ENCODE measurements at places on chromosomes 7 and 10.

- DNase-seq, result no peak
Observed at GRCh38 chr7:110071192-110071591, 1019.7 kb upstream of the LRRN3 start.

DNA sequence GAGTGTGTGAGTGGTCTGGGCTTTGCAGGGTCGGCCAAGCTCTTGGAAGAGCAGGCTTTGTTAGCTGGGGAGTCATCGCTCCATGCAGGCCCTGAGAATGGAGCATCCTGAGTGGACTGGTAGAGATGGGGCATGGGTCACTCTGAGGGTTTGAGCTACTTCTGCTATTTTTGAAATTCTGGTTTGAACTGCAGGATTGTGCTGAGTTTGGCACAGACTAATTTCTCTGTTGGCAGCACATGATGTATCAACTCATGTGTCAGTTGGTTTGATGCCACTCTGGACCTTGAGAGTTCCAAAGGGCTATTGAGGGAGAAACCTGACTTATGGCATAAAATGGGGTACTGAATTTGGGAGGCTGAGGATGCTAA is 56.3 kb downstream of the LRMDA start:
- no peak for DNase-seq

- no peak for DNase-seq
Observed at GRCh38 chr7:693280-693679, 33.2 kb upstream of the DNAAF5 start.

DNA sequence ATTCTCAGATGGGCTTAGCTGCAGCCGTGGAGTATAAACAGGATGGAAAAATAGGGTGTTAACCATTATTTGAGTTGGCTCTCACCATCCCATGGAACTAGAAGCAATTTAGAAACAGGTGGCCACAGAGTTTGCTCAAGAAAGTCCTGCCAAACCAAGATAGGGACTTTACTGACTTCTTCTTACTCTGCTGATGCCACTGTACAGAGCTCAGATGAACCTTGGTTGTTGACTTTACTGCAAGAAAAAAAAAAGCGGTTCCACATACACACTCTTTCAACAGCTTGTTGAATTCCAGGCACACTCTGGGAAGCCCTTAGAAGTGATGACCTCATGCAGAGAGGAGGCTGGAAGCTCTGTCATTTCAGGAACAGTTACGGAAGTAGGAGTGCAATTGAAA is 753.4 kb downstream of the NRG3 start:
- no peak for DNase-seq

DNA sequence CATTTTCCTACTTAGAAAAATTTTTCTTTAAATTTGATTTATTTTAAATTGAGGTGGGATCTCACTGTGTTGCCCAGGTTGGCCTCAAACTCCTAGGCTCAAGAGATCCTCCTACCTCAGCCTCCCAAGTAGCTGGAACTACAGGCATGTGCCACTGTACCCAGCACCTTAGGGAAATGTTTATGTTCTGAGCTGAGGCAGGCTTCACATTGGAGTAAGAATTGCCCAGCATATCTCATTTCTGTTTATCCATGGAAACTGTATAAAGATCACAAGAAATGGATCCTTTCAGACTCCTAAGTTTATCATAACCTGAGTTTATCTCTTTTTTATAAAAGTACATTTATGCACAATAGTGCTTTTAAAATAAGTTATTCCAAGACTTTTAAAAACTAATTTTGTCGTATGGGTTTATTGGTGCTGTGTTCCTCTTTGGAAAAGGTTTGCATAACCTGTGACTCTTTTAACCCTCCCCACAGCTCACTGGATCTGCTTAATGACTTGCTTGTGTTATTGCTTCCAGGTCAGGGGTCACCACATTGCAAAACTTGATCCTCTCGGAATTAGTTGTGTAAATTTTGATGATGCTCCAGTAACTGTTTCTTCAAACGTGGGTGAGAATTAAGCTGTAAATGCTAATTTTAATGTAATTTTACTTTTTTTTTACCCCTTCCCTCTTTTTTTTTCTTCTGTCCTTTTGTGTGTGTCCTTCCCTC is 40.7 kb downstream of the OGDH start:
- DNase-seq, result no peak

- no peak for DNase-seq
Observed at GRCh38 chr10:114271779-114272167, 32.7 kb downstream of the VWA2 start.

- no peak for DNase-seq
Observed at GRCh38 chr7:149854611-149855360, 16.6 kb downstream of the ZNF862 start.

DNA sequence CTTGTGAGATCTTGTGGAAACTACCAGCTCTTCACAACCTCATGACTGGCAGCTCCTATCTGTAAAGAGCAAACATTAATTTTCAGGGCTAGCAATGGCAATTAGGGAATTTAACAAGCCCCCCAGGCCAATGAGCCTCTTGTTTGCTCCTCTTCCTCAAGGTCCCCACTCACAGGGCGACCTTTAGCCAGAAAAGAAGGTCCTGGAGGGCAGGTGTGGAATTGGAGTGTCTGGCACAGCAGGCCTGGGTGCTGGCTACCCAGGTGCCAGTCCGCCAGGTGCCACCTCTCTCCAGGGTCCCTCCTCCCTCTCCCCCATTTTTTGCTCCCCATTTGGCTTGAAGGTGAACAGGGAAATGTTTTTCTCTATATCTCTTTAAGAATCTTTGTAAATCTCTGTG is 1.9 kb upstream of the CEP55 start:
- no peak for DNase-seq

DNA sequence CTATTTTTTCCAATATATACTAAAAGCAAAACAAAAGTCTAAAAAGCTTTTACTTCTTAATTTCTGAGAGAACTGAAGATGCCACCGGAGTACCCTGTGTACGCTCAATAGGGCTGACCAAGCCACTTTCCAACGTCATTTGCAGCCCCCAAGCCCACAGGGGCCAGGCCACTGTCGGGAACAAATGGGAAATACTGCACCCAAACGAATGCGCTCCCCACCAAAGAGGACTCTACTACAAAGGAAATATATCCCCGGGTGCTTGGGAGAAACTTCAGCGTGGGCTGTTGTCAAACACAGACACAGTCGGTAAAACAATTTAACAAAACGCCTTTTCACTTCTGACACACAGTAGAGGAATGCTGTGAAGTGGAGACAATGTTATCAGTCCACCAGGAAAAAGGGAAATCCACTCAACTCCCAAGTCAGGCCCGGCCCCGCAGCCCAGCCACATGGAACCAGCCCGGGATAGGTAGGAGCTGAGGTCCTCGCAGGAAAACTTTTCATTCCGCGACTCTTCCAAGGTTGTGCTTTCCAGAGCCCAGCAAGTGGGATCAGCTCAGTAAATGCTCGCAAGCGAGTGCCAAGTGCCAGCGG is 1.4 kb downstream of the PARD3 start:
- DNase-seq, result no peak

Data from stimulated activated CD4-positive, alpha-beta T cell treated with anti-CD3 and anti-CD28 coated beads, Interleukin-4, amount 100 ng/mL, for 4 hours (primary cell).